IPS-NIHi11 (cell line): ENCODE measurements at places on chromosomes 1 and 21.

DNA sequence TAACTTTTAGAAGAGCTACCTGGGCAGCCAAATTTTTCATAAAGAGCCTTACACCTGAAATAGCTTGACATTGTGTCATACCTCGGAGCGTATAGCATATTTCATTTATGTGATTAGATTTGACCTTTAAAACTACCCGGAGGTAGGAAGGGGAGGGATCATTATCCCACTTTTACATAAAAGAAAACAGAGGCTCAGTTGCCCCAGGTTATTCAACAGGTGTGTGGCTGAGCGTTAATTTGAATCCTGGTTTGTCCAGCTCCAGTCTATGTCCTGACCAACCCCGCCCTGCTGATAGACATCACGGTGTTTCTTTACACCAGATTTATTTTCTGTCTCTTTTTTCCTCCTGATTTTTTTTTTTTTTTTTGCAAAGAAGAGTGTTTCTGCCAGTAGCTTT, 39.7 kb downstream of the PBX1 start:
- DNase-seq = no peak

DNA sequence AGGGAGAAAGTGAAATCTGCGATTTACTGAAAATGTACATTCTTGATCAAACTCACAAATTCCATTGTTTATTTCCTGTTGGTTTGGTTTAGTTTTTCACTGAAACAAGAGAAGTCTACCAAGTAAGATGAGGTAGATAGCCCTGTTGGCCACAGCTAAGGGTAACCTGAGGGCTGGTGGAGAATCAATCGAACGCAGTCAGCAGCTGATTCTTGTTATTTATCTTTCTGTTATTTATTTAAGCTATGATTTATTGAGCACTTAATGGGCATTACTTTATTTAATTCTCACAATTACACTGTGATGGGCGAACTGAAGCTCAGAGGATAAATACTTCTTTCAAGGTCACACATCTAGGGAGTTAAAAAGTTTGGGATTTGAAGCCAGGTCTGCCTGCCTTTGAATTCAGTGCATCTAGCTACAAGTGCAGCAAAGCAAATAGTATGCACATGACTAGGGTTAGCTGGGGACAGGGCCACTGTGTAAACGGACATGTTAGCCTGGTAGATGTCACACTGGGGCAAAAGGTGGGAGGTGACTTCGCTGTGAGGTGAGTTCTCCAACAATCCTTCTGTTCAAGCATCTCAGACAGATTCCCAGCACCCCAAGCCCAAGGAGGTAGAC, 106.5 kb upstream of the GADD45A start:
- DNase-seq = no peak

- DNase-seq = no peak
Measured at GRCh38 chr1:17475752-17476151, 36.3 kb upstream of the RCC2 start.

DNA sequence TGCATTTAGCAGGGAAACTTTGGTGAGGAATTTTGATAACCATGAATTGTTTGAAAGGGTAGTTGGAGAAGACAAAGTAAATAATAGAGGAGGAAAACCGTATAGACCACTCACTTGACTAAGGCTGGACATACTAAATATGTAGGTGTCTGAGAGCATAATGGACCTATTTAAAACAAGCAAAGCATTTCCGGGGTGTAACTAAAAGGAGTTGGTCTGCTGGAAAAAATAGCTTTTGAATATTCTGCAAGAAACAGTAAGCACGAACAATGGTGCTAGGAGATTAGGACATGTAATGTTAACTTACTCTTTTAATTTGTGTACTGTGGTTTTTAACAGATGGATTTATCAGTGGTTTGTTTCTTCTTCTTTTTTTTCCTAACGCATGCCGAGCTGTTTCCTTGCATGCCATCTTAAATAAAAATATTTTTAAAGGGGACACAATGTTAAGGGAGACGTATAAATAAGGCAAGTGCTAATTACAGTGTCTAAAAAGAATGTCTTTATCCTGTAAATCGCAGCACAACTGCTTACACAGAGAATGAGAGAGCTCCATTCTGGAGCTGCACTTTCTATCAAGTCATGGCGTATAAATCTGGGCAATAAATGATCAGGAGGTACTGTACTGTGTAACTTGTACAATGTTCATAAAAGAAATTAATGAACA, 492.1 kb downstream of the LMO4 start:
- no peak for DNase-seq

DNA sequence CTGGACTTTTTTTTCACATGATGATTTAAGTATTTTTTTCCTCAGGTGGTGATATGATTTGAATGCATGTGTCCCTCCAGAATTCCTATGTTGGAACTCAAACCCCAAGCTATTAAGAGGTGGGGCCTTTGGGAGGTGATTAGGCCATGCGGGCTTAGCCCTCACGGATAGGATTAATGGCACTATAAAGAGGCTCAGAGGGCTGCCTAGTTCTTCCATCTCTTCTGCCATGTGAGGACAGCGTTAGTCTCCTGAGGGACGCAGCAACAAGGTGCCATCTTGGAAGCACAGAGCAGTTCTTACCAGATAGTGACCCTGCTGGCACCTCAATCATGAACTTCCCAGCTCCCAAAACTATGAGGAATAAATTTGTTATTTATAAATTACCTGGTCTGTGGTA, 18.3 kb upstream of the RBBP5 start:
- no peak for DNase-seq

DNA sequence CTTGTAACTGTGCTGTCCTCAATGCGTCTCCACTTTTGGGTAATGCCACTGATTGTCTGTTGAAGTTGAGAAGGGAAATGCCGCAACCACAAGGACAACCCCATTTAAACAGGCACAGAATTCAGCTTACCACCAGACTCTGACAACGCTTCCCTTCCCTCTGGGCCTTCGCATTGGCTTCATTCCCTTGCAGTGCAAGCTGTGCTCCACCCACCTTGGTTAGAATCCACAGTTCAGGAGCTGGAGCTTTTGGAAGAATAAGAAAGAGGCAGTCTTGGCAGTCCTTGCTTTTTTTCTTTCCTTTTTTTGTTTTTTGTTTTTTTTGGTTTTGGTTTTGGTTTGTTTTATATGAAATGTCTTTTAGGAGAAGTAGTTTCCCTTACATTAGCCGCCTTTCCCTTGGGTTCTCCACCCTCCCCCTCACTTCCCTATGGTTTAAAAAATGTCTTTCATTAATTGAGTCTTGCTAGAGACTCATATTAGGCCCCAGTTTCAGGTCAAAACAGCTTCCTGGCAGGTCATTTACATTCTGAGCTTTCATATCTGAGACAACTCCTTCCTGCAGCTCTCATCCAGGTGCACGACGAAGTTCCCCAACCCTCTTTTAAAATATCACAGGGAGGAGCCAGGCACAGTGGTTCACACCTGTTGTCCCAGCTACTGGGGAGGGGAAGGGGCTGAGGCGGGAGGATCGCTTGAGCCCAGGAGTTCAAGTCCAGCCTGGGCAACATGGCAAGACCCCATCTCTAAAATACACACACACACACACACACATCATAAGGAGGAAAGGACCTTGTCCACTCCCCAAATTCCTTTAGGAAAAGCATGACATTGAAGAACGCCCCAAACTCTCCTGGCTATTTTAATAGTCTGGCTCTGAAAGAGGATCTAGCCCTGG, 20.7 kb upstream of the LAX1 start:
- DNase-seq = peak; percentile 37

DNA sequence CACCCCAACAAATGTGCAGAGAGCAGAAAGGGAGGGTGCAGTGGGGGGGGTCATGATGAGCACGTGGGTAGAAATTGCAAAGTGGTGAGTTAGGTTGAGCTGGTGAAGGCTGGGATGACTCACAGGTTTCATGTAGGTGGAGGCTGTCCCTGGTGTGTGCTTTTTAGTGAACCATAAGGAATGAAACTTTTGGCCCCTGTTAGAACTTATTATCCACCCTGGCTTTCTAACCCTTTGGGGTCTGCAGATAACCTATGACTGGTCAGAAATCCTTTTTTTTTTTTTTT, 46.9 kb downstream of the DOP1B start:
- peak; percentile 38 for DNase-seq

GRCh38 chr1:93814795-93815340, 64.1 kb downstream of the DNTTIP2 start:
- no peak for DNase-seq

GRCh38 chr1:152806576-152806975, at the start of gene LCE1C:
TSS of gene LCE1C (minus strand) at chr1:152806651. CDS start at chr1:152805478, 1,173 bp downstream.
- DNase-seq = no peak

DNA sequence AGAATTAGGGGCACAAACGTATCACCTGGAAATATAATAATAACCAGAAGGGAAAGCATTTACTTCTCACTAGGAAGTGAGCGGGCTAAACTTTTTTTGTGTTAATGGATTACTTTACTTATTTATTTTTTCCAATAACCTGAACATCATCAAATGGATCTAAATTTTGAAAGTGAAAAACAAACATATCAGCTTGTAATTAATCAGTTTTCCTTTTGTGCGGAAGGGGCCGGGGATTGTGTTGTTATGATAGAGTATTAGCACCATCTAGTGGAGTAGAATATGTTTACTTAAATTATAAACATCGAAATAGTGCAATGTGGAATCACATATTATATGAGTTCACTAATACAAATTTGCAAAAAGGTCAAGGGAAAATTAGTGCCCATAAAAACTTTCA, 9.0 kb downstream of the CFH start:
- DNase-seq = peak; percentile 35

- no peak for DNase-seq
Measured at GRCh38 chr1:188269956-188270355, 1441.2 kb downstream of the PLA2G4A start.

DNA sequence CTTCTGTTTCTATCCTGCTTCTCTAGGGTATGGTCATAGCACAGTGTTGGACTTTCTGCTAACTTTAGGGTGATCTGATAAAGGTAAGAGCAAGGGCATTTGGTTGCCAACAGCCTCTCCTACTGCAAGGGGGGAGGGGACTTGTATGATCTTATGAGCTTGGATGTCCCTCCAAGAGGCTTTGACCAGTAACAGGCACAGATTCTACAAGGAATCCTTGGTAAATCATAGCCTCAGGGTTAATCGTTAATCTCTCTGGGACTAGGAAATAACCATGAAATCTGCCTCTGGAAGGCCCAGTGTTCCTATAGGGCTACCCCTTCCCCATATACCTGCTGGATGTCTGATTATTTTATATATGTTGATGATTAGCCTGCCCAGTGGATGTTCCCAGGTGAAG, 134.8 kb upstream of the TNFSF4 start:
- no peak for DNase-seq

GRCh38 chr1:218332416-218332815, 12.7 kb upstream of the TGFB2 start:
- no peak for DNase-seq

DNA sequence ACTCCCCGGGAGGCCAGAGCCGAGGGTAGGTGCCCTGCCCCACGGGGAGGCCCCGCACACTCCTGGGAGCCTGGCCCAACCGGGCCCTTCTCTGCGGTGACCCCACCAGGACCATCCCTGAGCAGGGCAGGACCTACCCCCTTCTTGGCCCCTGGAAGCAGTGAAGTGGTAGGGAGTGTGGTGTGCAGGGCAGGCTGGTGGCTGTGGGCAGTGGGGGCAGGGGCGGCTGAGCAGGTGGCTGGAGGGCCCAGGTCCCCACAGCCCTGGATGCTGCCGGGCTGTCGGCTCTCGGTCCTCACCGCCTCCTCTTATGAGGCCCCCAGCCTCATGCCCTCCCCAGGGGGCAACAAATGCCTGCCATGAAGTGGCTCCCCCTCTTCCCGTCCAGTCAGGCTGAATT, 19.5 kb downstream of the PLCH2 start:
- no peak for DNase-seq

DNA sequence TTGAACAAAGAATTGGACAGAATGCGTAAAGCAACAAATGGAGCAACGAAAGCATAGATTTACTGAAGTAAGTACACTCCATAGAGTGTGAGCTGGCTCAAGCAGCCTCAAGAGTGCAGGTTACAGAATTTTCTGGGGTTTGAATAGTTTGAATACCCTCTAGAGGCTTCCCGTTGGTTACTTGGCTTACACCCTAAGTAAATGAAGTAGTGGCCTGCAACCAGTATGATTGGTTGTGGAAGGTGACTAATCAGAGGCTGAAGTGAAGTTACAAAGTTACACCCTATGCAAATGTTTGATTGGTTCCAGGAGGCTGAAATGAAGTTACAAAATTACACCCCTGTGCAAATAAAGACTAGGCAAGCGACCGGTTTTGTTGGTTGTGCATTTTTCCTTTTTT, 10.9 kb downstream of the TCEANC2 start:
- DNase-seq = no peak

DNA sequence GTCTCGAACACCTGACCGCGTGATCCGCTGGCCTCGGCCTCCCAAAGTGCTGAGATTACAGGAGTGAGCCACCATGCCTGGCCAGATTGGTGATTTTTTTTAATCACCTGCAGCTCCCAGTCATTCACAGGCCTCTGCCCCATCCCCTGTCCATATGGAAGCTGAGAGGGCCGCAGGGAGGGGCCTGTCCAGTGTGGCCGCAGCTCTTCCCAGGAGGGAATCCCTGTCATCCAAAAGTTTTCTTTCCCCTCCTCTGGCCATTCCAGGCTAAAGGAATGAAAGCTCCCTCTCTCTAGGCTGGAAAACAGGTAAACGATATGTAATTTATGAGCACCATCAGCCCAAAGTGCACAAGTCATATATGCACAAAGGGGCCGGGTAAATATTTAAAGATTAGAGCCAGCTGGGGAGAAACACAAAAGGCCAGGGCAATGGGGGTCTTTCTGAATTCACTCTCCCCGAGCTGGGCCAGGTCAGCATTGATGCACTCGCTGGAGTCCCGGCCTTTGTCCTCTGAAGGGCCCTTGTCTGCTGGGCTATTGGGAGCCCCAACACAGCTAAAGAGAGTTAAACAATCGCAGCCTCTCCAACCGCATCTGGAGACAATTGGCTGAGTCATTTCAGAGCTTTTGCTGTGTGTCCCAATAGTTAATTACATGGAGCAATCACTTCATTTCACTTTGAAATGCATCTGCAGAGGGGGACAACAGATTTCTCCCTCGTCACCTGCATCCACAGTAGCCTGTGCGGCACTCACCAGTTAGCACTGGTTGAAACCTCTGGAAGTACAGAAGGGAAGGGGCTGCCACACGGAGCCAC, 3.8 kb upstream of the HES3 start:
- no peak for DNase-seq

DNA sequence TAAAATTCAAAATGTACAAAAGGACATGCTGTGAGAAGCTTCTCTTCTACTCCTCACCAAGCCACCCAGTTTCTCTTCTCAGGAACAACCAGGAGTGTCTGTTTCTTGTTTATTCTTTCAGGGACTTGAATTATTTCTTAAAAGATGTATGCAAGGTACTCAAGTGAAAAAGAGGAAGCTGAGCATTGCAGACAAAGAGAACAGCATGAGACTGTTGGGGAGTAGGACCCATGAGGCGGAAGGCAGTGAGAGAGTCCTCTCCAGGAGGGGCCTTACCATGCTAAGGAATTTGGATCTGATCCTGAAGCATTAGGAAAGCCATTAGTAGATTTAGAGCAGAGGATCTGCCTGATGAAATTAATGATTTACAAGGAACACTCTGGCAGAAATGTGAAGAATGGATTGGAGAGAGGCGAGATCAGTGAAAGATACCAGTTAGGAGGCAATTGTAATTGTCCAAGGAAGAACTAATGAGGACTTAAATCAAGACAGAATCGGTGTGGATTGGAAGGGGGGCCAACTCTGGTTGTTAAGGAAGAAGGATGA, 14.7 kb upstream of the SSX2IP start:
- no peak for DNase-seq

- DNase-seq = no peak
Measured at GRCh38 chr1:154207262-154207661, 1.1 kb upstream of the CFAP141 start.
